NCI-H2029 treated with DMSO at 0.1 percent for 48 hours (cell line): ENCODE measurements at places on chromosomes 13 and 19.

DNA sequence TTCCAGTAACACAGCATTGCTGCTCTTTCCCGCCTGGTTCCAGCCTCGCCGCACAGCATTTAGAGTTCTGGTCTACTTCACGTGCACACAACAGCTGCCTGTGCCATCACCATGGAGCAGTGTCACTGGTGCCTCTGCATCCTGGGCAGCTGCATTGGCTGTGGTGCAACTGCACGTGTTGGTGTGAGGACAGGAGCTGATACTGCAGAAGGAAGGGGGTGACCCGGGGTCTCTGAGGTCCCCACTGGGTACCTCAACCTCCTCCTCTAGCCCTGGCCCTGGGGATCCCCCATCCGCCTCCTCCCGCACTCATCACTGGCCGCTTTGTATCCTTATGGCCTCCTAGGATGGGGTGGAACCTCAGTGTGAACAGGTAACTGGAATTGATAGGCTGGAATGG is 112.5 kb downstream of the SOX1 start:
- no peak for DNase-seq

GRCh38 chr13:35787937-35788336 is 311.4 kb upstream of the MAB21L1 start:
- no peak for DNase-seq

- DNase-seq: no peak
Observed at GRCh38 chr13:76570510-76570971, 315.7 kb downstream of the KCTD12 start.

DNA sequence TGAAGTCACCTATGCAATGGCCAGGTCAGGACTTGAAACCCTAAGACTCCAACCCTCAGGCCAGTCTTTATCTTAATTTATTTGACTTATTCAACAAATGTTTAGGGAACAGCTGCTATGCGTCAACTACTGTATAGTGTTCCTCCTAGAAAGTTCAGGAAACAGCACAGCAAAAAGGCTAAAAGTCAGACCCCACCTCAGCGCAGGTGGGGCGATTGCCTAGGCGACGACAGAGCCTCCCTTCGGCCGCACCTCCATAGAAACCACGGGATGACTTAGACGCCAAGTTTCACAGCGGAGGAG is 502 bp downstream of the VRK3 start:
- DNase-seq: no peak

DNA sequence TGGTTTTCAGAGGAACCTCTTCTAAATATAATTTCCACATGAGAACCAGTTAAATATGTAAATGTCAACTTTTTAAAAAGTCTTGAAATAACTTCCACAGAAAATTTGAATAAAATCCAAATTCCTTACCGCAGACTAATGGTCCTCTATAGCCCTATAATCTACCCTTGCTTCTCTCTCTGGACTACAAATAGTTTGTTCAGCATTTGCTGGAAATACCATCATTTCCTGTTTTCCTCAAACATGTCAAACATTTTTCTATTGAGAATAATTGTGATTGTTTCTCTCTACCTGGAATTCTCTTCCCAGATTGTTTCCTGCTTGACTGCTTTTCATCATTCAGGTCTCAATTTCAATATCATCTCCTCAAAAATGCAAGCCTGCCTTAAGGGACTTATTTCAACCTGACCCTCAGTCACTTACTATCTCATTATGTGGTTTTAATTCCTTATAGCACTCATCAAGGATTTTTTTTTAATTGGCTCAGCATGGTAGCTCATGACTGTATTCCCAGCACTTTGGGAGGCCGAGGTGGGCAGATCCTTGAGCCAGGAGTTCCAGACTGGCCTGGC is 898.9 kb upstream of the MIR17HG start:
- no peak for DNase-seq

DNA sequence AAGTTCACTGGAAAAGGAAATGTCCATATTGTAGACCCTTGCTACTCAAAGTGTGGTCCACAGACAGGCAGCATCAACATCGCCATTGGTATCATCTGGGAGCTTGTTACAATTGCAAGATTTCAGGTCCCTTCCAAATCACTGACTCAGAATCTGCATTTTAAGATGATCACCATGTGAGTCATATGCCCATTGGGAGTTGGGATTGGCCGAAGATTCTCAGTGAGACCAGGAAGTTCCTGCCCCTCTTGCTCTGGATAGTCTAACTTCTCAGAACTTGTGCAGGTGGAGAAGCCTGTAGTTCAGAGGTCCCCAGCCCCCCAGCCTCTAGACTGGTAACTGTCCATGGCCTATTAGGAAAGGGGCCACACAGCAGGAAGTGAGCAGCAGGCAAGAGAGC is 48.9 kb upstream of the URAD start:
- no peak for DNase-seq

- DNase-seq: no peak
Observed at GRCh38 chr19:14416817-14417231, 2.3 kb downstream of the DDX39A start.

- no peak for DNase-seq
Observed at GRCh38 chr19:1409204-1410005, 2.0 kb downstream of the DAZAP1 start.

GRCh38 chr19:17235971-17236777 is 9.5 kb downstream of the NR2F6 start:
- DNase-seq: peak; percentile 36

DNA sequence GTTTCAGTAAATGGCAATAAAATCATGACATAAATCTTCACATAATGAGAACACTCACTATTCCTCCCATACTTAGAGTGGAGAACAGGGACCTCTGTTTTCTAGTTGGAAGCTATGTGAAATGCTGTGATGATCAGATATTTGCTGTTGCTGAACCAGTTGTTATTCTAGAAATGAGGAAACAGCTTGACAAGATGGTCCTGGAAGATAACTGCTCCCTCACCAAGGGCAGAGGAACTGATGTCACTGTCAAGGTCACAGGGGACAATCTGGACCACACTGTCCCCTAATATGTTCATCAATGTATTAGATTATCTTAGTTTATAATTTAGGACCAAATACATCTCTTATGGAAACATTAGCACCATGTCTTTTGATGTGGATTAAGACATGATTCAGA is 1173.3 kb downstream of the PCDH17 start:
- DNase-seq: no peak

DNA sequence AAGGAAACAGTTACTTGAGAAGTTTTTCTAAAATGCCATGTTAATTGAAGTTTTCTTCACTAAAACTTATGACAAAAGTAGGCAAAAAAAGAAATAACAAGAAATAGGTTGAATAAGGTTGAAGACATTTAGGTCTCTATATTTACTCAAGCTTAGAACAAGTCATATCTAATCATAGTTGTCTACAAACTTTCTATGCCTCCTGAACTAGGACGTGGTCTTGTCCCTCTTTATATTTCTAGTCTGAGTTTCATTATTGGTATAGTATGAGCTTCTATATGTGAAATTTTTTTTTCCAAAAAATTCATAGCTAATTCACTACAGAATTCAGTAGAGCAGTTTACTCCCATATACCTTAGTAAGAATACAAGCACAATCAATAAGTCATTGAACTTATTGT is 836.4 kb downstream of the SLITRK6 start:
- DNase-seq: no peak

DNA sequence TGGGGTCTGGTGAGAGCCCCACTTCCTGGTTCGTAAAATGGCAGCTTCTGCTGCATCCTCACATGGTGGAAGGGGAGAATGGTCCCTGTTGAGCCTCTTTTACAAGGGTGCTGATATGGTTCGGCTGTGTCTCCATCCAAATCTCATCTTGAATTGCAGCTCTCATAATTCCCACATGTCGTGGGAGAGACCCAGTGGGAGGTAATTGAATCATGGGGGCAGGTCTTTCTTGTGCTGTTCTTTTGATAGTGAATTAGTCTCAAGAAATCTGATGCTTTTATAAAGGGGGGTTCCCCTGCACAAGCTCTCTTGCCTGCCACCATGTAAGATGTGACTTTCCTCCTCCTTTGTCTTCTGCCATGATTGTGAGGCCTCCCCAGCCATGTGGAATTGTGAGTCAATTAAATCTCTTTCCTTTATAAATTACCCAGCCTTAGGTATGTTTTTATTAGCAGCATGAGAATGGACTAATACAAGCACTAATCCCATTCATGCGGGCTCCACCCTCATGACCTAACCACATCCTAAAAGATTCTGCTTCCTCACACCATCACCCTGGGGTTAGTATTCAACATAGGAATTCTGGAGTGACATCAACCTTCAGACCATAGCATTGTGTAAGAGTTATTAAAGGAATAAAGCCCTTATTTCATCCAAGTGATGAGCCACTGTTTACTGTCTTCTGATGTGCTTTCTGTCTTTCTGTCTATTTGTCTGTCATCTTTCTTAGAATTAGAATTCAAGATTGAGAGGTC is 159.0 kb upstream of the IRS2 start:
- no peak for DNase-seq

DNA sequence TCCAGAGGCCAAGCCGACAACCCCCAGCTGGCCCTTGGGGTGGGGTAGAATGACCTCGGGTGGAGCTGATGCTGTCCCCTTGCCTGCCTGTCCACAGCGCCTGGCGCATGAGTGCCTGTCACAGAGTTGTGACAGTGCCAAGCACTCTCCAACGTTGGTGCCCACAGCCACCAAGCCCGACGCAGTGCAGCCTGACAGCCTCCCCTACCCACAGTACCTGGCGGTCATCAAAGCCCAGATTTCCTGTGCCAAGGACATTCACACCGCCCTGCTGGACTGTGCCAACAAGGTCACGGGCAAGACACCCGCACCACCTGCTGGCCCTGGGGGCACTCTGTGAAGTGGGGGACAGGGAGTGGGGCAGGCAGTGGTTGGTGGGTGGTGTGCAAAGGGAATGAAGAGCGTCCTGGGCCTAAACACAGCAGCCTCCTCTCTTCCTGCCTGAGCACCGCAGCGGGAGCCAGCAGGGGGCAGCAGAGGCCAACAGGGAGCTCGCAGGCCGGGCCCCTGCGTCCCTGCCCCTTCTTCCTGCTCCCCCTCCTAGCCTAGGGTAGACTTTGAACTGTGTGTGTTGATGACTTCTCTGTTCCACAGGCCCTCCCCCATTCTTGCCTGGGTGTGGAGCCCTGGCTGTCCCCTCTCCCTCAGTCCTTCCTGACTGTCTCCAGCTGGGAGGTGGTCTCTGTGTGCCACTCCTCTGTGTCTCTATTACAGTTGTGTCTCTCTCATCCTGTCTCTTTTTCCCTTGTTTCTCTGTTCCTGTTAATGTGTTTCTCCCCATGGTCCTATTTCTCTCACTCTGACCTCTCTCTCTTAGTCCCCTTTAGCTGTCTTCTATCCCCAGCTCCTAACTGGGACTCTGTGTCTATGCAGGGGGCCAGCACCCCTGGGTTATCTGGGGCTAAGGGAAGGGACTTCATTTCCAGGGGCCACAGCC is 6.5 kb downstream of the MED29 start:
- peak; percentile 57 for DNase-seq

- no peak for DNase-seq
Observed at GRCh38 chr13:61030445-61030844, 385.2 kb downstream of the PCDH20 start.

DNA sequence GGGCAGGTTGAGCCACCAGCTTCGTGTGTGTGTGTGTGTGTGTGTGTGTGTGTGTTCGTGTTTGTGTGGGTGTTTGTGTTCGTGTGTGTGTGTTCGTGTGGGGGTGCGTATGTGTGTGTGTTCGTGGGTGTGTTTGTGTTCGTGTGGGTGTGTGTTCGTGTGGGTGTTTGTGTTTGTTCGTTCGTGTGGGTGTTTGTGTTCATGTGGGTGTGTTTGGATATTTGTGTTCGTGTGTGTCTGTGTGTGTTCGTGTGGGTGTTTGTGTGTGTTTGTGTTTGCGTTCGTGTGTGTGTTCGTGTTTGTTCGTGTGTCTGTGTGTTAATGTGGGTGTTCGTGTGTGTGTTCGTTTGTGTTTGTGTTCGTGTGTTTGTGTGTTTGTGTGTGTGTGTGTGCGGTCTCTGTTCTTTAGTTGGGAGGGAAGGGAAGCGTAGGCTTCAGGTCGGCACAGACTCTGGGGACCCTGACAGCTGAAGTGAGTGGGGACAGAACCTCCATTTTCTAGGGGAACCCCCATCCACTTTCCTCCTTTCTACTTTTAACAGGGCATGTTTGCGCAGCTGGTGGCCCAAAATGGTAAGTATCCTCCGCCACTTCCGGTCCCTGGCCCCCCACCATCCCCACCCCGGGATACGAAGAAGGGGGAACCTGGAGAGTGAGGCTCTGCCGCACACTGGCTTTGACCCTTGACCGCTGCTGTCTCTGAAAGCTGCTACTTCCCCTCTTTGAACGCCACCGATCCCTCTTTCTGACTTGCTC is 1.6 kb downstream of the TNFSF9 start:
- DNase-seq: no peak

DNA sequence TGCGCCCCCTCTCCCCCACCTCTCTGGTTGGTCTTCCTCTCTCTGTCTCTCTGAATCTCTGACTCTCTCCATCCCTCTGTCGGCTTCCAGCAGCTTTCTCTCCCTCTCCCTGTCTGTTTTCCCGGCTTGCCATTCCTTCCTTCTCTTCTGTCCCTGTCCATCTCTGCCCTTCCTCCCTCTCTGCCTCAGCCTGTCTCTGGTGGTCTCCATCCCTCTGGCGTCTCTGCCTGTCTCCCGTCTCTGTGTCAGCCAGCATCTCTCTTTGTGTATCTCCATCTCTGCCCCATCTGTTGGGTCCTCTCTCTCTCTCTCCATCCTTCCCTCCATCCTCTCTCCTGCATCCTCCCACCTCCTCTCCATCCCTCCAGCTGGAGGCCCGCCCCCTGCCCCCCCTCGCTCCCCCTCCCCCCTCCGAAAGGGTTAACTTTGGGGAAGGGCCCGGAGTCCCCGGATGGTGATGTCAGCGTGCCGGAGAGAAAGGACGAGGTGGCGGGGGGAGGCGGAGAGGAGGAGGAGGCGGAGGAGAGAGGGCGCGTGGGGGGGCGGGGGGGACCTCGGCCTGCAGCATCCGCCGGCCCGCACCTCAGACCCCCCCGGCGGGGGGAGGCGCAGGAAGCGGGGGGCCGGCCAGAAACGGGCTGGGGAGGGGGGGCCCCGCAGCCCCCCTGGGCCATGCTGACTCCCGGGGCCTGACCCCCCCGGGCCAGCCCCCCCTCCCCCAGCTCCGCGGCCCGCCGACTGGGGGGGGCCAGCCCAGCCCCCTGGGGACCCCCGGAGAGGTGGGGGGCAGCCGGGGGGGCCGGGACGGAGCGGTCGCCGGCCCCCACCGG is at the start of gene BRSK1:
Gene BRSK1, plus strand, starts transcription at position 450 of the 830 bp plus-strand sequence. CDS start 446 bp downstream, outside the sequence.
- no peak for DNase-seq

DNA sequence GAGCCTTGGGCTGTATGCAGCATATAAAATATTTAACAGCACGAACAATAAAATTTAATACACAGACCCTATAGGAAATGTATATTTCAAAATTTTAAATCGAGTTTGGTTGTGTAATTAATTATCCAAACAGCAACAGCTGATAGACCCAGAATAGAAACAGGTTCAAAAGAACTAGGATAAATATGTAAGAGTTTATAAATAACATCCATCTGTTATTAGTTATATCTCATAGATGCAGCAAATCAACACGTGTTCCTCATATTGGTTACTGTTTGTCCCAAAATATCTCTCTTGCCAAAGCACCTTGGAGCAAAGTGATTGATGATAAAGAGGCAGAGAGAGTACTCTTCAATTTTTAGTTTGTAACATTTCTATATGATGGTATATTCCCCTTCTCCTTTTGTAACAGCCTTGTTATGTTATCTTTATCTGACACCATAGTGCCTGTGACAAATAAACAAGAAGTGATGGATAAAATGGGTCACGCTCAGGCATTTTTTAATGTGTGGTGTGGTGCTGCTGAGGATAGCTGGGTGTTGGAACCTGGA is 260.6 kb upstream of the NBEA start:
- DNase-seq: no peak

- DNase-seq: no peak
Observed at GRCh38 chr13:73096173-73096572, 37.4 kb downstream of the KLF5 start.

- no peak for DNase-seq
Observed at GRCh38 chr19:30144802-30145201, 202.8 kb downstream of the URI1 start.

- DNase-seq: no peak
Observed at GRCh38 chr13:35718084-35718483, 241.6 kb upstream of the MAB21L1 start.
